ENCODE measurements at places on chromosomes 11 and 22. TPM values are rescaled to one million over a fixed set of nuclear protein-coding genes. Genes with fewer than 3 reads are reported as not detected.

Gene OR51B2
- not detected for total RNA-seq

Gene MS4A6E
- not detected for total RNA-seq

Gene SDHD
- total RNA-seq = 93.5 TPM

Gene CARD16
- 92.0 TPM for total RNA-seq

Gene TFIP11
- 64.8 TPM for total RNA-seq

Gene ELMOD1
- total RNA-seq = 0.16 TPM

Gene CDHR5
- total RNA-seq = not detected

DNA sequence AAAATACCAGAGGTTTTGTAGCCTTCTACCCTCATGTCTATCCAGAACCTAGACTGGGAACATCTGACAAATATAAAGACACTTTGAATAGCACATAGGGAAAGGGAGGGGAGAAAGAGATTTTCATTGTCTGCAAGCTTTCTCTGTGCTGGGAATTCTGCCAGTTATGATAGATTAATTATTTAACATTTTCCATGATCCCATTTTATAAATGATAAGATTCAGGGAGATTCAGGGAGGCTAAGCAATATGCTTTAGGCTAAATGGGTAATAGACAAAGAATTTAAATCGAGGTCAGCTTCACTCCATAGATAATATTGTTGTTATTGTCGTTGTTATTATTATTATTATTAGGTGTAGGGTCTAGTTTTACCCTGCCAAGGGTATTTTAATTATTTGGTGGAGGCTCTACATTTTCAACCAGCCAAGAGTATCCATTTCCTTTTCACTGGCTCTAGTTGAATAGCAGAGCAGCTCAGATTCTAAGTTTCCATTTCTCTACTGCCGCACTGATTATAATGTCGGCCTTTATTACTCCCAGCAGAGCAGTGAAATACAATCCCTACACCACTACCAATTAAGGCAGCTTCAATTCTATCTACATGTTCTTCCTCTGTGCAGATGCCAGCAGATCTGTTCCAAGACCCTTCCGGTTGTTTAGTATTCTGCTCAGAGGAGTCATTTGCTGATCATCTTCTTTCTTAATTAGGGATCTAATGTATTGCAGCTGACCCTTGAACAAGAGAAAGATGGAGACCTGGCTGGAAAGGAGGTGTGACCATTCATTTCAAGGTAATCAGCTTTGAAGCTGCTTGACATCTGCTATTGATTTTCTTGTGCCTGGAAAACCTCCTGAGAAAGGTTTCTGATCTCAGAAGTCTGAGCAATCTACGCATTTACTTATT, 23.8 kb upstream of the SYN3 start:
- no peaks in the 10 kb centered on the region for H3K27me3 ChIP-seq
- no peak overlapping the region for H3K27ac ChIP-seq
- no peaks in the 10 kb centered on the region for H3K36me3 ChIP-seq
- DNase-seq = no peak
- no peak overlapping the region for H3K4me3 ChIP-seq

- no peaks in the 10 kb centered on the region for H3K4me1 ChIP-seq
- no peak for DNase-seq
- H3K36me3 ChIP-seq = no peaks in the 10 kb centered on the region
- no peak overlapping the region for H3K27ac ChIP-seq
- peaks cover 11% of the 10 kb centered on the region for H3K27me3 ChIP-seq
Measured at GRCh38 chr11:124541204-124541603, 2.2 kb downstream of the OR8B12 start.

DNA sequence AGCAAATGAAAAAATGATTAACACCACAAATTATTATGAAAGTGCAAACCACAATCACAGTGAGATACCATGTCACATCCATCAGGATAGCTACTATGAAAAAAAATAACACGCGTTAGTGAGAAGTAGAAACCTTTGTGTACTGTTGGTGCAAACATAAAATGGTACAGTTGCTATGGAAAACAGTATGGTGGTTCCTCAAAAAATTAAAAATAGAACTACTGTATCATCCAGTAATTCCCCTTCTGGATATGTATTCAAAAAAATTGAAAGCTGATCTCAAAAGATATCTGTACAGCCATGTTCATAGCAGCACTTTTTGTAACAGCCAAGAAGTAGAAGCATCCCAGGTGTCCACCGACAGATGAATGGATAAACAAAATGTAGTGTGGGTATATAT, 43.4 kb downstream of the CCDC81 start:
- no peaks in the 10 kb centered on the region for H3K36me3 ChIP-seq
- H3K27ac ChIP-seq = no peak overlapping the region
- no peak for DNase-seq
- peaks cover 10% of the 10 kb centered on the region for H3K4me1 ChIP-seq
- no peak overlapping the region for H3K4me3 ChIP-seq
- H3K27me3 ChIP-seq = no peaks in the 10 kb centered on the region

DNA sequence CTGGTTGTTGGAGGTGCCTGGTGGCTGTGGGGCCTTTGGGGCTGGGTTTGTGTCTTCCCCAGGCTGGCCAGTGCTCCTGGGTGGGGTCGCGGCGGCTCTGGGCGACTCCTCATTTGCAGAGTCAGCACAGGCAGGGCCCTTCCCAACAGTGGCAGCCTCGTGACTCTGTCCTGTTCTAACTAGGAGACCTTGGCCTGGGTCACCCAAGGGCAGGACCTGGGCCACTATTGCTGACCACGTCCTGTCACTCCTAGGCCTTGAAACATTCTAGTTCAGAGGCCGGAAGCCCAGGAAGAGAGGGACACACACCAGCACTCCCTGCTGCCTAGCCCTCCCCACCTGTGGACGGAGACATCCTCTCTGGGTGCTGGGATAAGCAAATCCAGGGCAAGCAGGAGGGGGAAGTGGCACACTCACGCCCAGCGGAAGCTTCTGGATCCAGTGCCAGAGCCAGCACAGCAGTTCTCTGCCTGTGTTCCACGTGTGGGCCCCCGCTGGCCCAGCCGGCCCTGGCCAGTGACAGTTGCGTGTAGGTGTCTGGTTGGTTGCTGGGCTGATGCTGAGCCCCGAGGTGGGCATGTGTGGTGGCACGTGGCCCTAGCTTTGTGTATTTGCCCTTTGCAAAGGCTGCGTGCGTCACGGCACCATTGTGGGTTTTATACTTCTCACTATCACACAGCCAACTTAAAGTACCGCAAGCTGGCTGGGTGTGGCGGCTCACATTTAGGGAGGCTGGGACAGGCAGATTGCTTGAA, 4.3 kb upstream of the CHID1 start:
- no peak overlapping the region for H3K27ac ChIP-seq
- H3K4me3 ChIP-seq = no peak overlapping the region
- DNase-seq = no peak
- H3K27me3 ChIP-seq = no peaks in the 10 kb centered on the region

GRCh38 chr11:63908631-63909401, 8.1 kb downstream of the RCOR2 start:
- no peak overlapping the region for H3K27ac ChIP-seq

GRCh38 chr11:100687054-100687629, at the start of gene ARHGAP42:
TSS of gene ARHGAP42 (plus strand) at chr11:100687288. CDS start at chr11:100687679, 391 bp downstream.
- no peak within 1 kb of the TSS for H3K27ac ChIP-seq
- H3K4me1 ChIP-seq = peaks cover 11% of the 10 kb centered on the region
- H3K4me3 ChIP-seq = peak within 1 kb of the TSS; percentile 61

GRCh38 chr11:1305501-1306056, 3.9 kb downstream of the TOLLIP start:
- H3K4me3 ChIP-seq = no peak overlapping the region
- peaks cover 20% of the 10 kb centered on the region for H3K4me1 ChIP-seq
- DNase-seq = no peak
- peaks cover under 1% of the 10 kb centered on the region for H3K36me3 ChIP-seq
- H3K27me3 ChIP-seq = no peaks in the 10 kb centered on the region

DNA sequence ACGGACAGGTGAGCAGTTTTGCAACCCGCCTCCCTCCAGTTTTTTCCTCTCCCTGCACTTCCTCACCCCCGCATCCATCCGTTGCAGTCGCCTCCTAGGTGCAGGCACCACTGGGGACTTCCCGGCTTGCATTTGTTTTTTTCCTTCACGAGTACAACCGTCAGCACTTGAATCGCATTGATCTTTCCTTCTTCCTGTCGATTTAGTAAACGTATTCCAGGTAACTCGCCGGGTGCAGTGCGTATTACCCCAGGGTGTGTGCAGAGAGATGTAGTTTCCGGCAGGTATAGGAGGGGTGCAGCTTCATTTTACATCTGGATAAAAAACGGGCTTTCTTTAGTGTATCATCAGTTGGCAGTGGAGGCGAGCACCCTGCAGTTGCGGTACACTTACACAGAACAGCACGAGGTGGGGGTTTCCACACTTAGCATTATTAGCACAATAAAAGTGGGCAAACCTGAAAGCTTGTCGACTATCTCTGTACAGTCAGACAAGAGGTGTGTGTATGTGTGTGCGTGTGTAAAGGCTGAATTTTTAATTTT, at the start of gene SORL1-AS1:
Gene SORL1-AS1, minus strand, starts transcription at position 359 of the 542 bp plus-strand sequence.
- H3K27ac ChIP-seq = peak within 1 kb of the TSS; percentile 80
- H3K27me3 ChIP-seq = peaks cover 23% of the 10 kb centered on the region
- H3K36me3 ChIP-seq = no peaks in the 10 kb centered on the region
- peak; percentile 45 for DNase-seq

DNA sequence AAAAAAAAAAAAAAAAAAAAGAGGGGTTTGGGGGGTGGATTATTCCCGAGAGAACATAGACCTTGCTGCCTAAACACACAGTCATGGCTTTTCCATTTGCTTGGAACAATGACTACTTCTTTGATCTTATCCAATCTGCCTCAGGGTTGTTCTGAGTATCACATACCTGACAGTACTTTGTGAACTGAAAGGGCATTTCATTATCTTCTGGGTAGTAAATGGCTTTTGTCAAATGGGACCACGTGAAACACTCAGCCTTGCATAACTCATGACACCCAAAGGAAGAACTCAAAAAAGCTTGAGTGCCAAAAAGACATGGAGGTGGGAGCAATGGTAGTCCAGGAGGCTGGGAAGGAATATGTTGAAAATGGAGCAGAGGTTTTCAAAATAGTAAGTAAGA, 123.2 kb upstream of the BID start:
- no peaks in the 10 kb centered on the region for H3K4me1 ChIP-seq
- peaks cover 6% of the 10 kb centered on the region for H3K36me3 ChIP-seq
- H3K27me3 ChIP-seq = no peaks in the 10 kb centered on the region
- no peak overlapping the region for H3K4me3 ChIP-seq
- no peak overlapping the region for H3K27ac ChIP-seq

GRCh38 chr11:119975561-119976152, 162.3 kb downstream of the TRIM29 start:
- no peak overlapping the region for H3K4me3 ChIP-seq
- no peaks in the 10 kb centered on the region for H3K36me3 ChIP-seq
- no peak overlapping the region for H3K27ac ChIP-seq
- no peak for DNase-seq
- no peaks in the 10 kb centered on the region for H3K27me3 ChIP-seq

DNA sequence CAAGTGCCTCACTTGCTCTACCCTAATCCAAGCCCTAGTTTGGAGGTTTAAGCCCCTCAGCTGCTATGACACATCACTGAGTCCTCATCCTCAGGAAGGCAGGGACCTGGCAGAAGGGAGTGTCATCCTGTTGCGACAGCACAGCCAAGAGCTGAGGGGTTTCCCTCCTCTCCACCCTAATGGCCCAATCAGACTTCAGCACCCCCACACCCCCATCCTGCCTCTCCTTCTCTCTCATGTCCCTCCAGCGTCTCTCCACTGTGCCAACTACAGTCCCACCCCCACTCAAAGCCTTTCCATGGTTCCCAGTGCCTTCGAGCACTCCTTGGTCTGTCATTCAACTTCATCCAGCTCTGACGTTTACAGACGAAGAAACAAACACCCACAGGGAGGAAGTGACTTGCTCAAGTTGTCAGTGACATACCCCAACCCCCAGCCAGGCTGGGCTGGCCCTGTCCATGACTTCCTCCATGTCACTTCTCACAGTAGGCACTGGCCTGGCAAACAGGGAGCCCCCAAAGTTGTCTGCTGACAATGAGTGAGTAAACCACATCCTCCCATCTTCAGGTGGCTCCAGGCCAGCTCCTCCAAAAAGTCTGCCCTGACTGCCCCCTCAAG, 15.6 kb downstream of the ARAP1 start:
- H3K4me3 ChIP-seq = peak overlapping the region; percentile 10
- H3K4me1 ChIP-seq = peaks cover 58% of the 10 kb centered on the region
- peak overlapping the region; percentile 94 for H3K27ac ChIP-seq
- DNase-seq = peak; percentile 88
- no peaks in the 10 kb centered on the region for H3K27me3 ChIP-seq

GRCh38 chr11:133191931-133192330, 340.4 kb downstream of the OPCML start:
- DNase-seq = no peak
- H3K4me3 ChIP-seq = no peak overlapping the region
- H3K4me1 ChIP-seq = no peaks in the 10 kb centered on the region
- H3K27ac ChIP-seq = no peak overlapping the region
- H3K27me3 ChIP-seq = no peaks in the 10 kb centered on the region
- no peaks in the 10 kb centered on the region for H3K36me3 ChIP-seq
